AG04450 (cell line): ENCODE measurements at places on chromosomes 16 and 17.
A peak's percentile ranks its signal among the peaks of the same experiment; 100 is the strongest.

- DNase-seq: no peak
Observed at GRCh38 chr16:70698901-70699300, 13.0 kb upstream of the MTSS2 start.

- no peak for DNase-seq
Observed at GRCh38 chr16:77696149-77696548, 26.2 kb upstream of the NUDT7 start.

- no peak for DNase-seq
Observed at GRCh38 chr16:84953190-84953746, 58.1 kb downstream of the ZDHHC7 start.

DNA sequence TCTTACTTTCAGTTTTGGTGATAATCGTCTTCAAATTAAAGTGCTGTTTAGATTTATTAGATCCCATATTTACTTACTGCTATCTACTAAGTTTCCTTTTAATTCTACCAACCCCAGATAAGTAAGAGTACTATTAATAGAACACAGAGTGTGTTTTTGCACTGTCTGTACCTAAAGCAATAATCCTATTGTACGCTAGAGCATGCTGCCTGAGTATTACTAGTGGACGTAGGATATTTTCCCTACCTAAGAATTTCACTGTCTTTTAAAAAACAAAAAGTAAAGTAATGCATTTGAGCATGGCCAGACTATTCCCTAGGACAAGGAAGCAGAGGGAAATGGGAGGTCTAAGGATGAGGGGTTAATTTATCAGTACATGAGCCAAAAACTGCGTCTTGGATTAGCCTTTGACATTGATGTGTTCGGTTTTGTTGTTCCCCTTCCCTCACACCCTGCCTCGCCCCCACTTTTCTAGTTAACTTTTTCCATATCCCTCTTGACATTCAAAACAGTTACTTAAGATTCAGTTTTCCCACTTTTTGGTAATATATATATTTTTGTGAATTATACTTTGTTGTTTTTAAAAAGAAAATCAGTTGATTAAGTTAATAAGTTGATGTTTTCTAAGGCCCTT, 56.8 kb downstream of the HLF start:
- DNase-seq: no peak

- no peak for DNase-seq
Observed at GRCh38 chr16:51707666-51708065, 556.6 kb upstream of the SALL1 start.

DNA sequence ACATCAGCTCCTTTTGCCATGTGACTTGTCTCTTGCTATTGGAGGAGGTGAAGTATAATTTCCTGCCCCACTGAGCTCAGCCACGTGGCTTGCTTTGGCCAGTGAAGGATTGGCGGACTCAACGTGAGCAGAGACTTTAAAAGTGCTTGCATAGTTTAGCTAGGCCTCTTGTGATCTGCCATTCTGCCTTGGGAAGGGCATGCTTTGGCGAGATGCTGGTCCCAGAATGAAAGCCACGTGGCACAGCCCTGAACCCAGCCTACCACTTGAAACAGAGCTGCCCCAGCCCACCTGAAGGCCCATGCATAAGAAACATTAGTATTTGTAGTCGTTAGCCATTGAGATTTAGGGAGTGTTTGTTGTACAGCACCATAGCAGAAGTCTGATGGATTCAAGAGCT, 148.2 kb downstream of the TMEM132E start:
- DNase-seq: no peak

DNA sequence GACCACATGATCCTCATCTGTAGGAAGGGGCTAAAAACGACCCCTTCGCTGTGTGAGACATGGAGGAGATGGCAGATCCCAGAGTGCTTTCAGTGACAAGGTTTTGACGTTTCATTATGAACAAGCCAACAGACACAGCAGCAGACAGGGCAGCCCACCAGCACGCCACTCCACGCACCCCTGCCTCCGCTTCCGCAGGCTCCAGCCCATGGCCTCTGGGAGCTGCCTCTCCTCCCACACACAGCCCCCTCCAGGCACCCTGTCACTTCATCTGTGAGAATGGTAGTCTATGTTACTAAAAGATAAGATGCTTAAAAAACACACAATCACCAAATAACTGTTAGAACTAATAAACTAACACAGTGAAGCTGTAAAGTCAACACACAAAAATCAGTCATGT, 12.3 kb upstream of the ADCY7 start:
- DNase-seq: no peak

DNA sequence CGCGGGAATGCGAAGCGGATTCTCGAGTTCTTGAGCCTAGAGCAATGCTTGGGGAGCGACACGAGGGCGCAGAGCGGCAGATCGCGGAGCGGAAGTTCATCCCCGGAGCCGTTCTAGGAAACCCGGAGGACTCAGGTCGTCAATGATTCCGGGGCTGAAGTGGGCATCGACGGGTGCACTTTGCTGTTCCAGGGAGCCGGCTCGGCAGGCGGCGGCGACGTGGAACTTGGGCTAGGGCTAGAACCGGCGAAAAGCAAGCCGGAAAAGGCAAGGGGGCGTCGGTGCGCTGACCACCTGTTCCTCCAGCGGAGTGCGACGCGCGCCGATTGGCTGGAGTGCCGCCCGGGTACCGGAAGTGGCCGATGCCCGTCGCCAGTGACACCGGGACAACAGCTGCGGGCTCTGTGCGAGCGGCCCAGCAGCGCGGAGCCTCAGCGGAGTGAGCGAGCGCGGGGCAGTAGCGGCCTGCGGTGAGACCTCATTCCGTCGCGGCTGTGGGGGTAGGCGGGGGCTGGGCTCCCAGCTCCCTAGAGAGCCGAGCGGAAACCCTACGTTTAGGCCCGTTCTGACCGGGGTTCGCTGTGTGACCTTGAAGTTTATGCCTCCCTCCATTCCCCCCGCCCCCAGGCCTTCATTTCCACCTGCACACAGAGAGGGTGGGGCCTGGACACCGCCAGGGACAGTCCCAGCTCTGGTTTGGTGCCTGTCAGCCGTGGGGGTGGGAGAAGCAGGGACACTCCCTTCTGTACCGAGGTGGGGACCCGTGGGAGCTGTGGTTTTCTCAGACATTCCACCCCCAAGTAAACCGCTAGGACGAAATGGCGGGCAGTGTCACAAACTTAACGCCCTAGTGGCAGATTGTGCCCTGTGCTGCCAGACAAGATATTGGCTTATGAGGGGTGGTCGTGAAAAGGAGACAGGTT, at the start of gene ZFP3:
TSS of gene ZFP3 (plus strand) at position 362 of the 923 bp plus-strand sequence. CDS start 13,038 bp downstream, outside the sequence.
- DNase-seq: peak; percentile 24

DNA sequence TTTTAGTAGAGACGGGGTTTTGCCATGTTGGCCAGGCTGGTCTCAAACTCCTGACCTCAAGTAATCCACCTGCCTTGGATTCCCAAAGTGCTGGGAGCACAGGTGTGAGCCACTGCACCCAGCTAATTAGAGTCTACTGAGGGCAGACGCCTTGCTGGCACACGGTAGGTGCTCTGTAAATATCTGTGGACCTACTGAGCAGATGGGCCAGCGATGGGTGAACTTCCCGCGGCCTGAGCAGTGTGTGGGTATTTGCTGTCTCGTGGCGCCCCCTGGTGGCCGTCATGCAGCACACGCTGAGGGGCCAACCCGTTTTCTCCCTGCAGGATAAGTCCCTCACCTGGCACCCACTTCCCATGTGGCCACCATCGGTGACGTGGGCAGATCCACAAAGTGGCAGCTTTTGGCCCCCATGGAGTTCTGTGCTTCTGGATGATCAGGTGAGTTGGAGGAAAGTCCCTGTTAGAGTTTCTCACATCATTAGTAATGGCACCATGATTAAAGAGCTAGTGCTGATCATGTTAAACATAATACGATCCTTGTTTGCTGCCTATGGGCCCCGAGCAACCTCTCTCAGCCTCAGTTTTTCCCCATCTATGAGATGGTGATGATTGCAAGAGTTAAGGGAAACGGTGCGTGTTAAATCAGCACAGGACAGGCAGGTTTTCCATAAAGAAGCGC, 40.7 kb downstream of the ZDHHC7 start:
- peak; percentile 64 for DNase-seq
